ENCODE measurements at places on chromosomes 5 and 9. TPM values are rescaled to one million over a fixed set of nuclear protein-coding genes. Genes with fewer than 3 reads are reported as not detected.
A peak's percentile ranks its signal among the peaks of the same experiment; 100 is the strongest.

SLC4A9 gene
- total RNA-seq = 0.29 TPM

ANKRD34B gene
- not detected for total RNA-seq

DNA sequence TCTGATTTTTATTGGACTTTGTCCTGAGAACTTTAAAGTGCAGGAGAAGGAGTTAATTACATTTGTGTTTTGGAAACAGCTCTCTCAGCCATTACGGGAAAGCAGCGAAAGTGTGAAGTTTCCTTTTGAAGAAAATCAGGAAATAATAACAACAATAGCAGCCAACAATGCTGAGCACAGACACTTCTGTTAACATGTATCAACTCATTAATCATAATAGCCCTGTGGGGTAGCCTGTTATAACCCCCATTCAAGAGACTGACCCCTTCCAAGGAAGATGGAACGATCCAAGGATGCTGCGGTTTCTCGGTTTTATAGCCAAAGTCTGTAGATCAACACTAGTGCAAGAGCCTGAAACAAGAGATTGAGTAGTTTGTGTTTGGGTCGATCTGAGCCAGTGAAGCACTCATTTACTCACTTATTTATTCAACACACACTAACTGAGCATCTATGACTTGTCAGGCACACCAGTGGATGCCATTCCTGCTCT lies 195.5 kb downstream of the DRD1 start:
- H3K27me3 ChIP-seq = no peaks in the 10 kb centered on the region
- H3K36me3 ChIP-seq = no peaks in the 10 kb centered on the region
- peaks cover 17% of the 10 kb centered on the region for H3K4me1 ChIP-seq
- H3K4me3 ChIP-seq = no peak overlapping the region

GRCh38 chr5:43193181-43193893 lies 1.3 kb downstream of the NIM1K start:
- peak; percentile 87 for DNase-seq
- peaks cover 16% of the 10 kb centered on the region for H3K4me1 ChIP-seq
- H3K4me3 ChIP-seq = peak overlapping the region; percentile 71
- H3K27me3 ChIP-seq = no peaks in the 10 kb centered on the region
- peak overlapping the region; percentile 48 for H3K27ac ChIP-seq
- H3K36me3 ChIP-seq = no peaks in the 10 kb centered on the region

- no peaks in the 10 kb centered on the region for H3K27me3 ChIP-seq
- no peak for DNase-seq
- peaks cover 21% of the 10 kb centered on the region for H3K4me1 ChIP-seq
- H3K36me3 ChIP-seq = no peaks in the 10 kb centered on the region
These were observed 45.7 kb upstream of the HAND1 start for GRCh38 chr5:154523709-154524108.

DNA sequence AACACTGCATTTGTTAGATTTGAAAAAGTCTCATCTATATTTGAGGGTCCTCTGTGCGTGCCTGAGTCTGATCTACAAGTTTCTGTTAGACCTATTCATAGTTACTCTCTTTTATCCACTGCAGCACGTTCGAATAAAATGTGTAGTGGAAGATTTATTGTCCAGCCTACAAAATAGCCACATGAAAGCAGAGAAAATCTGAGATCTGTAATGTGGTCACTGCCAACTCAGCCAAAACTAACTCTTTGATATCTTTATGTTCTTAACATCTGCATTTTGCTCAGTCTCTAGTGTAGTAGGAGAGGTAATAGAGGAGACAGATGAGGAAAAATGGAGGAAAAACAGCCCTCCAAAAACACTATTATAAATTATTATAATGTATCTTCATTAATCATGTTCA lies 354.0 kb downstream of the NPR3 start:
- no peaks in the 10 kb centered on the region for H3K27me3 ChIP-seq
- no peak overlapping the region for H3K27ac ChIP-seq
- H3K36me3 ChIP-seq = no peaks in the 10 kb centered on the region

- no peak overlapping the region for H3K27ac ChIP-seq
- H3K4me1 ChIP-seq = no peaks in the 10 kb centered on the region
- no peaks in the 10 kb centered on the region for H3K36me3 ChIP-seq
- DNase-seq = no peak
- H3K27me3 ChIP-seq = peaks cover 16% of the 10 kb centered on the region
These were observed 38.8 kb downstream of the NTNG2 start for GRCh38 chr9:132200706-132201105.

- peaks cover 3% of the 10 kb centered on the region for H3K36me3 ChIP-seq
- H3K4me1 ChIP-seq = peaks cover 26% of the 10 kb centered on the region
- H3K4me3 ChIP-seq = peak overlapping the region; percentile 89
- no peaks in the 10 kb centered on the region for H3K27me3 ChIP-seq
- H3K27ac ChIP-seq = peak overlapping the region; percentile 99
- peak; percentile 58 for DNase-seq
These were observed 2.5 kb upstream of the SPRY4 start for GRCh38 chr5:142327111-142327842.

- no peak overlapping the region for H3K4me3 ChIP-seq
- no peaks in the 10 kb centered on the region for H3K27me3 ChIP-seq
- H3K27ac ChIP-seq = no peak overlapping the region
- DNase-seq = no peak
- H3K4me1 ChIP-seq = no peaks in the 10 kb centered on the region
- no peaks in the 10 kb centered on the region for H3K36me3 ChIP-seq
These were observed 87.3 kb downstream of the YIPF5 start for GRCh38 chr5:144083185-144083584.

Measured in PC-3 (cell line).